ENCODE measurements at places on chromosomes 16 and 17. TPM values are rescaled to one million over a fixed set of nuclear protein-coding genes. Genes with fewer than 3 reads are reported as not detected.

GRCh38 chr17:72219137-72219823 is 98.5 kb downstream of the SOX9 start:
- ATAC-seq: no peak

DNA sequence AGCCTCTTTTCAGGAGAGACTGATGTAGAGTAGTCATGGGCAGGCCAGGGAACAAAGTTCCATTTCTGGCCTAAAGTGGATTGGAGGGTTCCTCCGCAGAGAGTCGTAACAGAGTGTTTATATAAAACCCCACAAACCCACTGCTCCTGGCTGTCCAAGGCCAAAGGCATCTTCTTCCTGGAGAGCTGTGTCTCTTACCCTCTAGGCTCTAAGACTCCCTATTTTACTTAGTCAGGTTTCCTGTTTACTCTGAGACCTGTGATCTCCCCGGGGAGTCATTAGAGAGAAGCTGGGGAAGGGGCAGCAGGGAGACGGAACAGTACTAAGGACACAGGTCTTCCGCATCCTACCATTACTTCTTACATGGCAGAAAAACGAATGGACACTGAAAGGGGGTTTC is 69.5 kb downstream of the HIC1 start:
- no peak for ATAC-seq

DNA sequence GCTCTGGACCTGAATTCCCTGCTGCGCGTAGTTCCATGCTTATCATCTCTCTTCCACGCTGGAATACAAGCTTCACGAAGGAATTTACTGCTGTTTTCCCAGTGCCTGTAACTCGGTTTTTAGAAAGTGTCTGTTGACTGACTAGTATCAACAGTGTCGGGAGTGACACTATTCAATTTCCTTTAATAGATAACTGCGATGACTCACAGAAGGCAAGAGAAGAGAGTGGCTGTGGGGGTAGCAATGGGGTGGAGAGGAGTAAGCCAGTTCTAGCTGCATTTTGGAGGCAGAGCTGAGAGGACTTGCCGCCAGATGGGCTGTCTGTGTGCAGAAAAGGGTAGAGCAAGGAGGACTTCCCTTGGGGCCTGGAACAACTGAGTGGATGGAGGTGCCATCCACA is 25.2 kb downstream of the B4GALNT2 start:
- ATAC-seq: no peak

GRCh38 chr17:45063198-45063597 is 2.1 kb downstream of the NMT1 start:
- no peak for ATAC-seq

DNA sequence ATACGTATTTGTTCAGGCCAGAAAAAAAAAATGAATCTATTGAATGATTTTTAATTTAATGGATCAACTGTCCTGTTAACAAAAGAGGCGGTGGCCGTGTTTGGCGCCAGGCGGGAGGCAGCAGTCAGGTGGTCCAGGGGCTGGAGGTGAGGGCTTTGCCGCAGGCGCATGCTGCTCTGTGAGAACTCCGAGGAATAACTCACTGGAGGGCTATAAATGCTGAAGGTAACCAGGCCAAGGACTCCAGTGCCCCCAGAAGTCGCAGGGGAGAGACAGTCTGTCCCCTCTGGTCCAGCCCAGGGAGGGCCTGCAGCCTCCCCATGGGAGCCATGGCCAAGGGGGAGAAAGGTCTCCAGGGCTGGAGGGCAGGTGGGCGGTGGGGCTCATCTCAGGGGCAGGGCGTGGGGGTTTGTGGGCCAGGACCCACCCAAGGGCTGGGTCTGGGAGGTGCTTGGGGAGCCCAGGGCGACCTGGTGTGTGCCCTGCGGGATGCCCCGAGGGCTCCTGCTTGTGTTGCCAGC is 7.1 kb upstream of the BAHCC1 start:
- ATAC-seq: no peak

- ATAC-seq: peak; percentile 16
These were observed 96.5 kb downstream of the ABCC1 start for GRCh38 chr16:16045879-16046278.

DNA sequence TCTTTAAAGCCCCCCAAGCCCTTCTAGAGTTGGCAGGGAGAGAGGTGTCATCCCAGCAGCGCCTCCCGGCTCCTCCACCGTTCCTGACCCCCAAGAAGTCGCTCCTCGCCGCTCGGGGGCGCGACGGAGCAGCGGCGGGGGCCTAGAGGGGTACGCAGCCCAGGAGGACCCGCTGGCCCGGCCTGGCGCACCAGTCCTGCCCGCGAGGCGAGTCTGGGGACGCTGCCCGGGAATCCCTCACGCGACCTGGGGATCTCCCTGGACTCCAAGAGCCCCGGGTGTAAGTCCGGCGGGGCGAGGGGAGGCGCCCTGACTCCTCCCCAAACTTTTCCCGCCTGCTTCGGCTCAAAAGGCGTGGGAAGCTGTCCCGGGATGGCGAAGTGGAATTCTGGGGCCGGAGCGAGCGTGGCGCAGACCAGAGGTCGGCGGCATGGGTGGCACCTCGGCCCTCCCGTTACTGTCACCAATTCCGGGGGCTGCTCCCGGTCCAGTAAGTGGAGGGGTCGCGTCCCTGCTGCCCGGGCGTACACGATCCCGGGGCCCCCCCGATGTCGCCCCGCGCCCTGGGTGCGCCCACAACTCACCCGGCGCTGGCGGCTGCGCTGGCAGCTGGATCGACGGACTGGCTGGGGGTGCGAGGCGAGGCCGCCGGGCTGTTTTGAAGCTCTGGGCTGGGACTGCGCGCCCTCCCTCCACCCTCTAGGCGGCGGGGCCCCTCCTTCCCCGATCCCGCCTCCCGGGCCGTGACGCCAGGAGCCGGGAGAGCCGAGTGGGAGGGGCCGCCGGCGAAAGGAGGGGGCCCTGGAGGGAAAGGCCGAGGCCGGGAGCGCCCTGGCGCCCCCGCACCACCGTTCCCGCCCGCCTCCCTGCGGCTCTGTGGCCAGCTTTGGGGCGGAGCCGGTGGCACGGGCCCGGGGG is at the start of gene EMP2:
TSS of gene EMP2 (minus strand) at position 634 of the 918 bp plus-strand sequence. CDS start 32,981 bp downstream, outside the sequence.
- peak; percentile 85 for ATAC-seq

GRCh38 chr16:78996790-78997189 is 603.7 kb downstream of the MAF start:
- no peak for ATAC-seq

DNA sequence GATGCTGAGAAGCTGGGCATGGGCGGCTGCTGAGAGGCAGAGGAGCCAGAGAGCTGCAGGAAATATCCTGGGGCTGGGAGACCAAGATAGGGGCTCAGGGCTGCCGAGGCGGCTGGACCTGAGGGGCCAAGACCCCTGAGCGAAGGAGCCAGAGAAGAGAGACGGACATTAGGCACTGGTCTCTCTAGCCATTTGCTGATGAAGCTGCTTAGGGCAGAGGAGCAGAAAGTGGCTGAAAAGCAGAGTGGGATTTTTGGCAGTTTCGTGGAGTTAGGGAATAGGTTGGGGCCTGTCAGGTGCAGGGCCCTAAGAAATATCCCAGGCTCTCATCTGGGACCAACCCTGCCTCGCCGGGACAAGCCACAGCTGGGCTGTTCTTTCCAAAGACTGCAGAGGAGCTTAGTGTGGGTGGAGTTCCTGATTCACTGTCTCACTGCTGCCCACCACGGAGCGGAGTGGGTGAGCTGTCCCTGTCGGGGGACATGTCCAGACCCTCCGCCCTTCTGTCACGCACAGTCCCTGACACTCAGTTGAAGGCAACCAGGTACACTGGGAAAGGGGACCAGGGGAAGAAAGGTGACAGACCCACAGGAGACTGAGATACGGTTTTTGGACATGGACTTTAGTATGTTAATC is 11.3 kb upstream of the DNASE1 start:
- ATAC-seq: peak; percentile 11

DNA sequence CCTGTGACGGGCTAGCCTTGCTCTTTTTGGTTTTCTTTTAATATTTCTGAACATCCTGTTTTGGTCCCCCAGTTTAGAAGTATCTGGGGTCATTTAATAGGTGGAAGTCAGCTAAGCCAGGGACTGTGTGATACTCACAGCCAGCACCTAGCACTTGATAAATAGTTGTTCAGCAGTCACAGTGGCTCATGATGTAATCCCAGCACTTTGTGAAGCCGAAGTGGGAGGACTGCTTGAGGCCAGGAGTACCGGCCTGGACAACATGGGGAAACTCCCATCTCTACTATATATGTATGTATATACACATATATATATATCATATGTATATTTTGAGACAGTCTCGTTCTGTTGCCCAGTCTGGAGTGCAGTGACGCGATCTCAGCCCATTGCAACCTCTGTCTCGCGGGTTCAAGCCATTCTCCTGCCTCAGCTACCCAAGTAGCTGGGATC is 1.8 kb upstream of the ZNRF1 start:
- peak; percentile 28 for ATAC-seq

DNA sequence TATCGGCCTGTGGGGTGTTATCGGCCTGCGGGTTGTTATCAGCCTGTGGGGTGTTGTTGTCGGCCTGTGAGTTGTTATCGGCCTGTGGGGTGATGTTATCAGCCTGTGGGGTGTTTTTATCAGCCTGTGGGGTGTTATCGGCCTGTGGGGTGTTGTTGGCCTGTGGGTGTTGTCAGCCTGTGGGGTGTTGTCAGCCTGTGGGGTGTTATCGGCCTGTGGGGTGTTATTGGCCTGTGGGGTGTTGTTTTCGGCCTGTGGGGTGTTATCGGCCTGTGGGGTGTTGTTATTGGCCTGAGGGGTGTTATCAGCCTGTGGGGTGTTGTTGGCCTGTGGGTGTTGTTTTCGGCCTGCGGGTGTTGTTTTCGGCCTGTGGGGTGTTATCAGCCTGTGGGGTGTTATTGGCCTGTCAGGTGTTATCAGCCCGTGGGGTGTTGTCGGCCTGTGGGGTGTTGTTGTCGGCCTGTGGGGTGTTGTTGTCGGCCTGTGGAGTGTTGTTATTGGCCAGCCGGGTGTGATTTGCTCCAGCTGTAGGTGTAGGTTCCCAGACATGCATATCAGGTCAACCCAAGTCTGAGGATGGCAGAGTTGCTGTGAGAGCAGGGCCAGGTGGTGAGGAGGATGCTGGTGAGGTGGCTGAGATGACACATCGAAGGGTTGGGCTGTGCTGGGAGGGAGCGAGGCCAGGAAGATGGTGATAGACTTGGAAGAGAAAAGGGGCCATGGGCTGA is 7.1 kb downstream of the TRARG1 start:
- ATAC-seq: no peak

- ATAC-seq: no peak
These were observed 1.4 kb upstream of the CD2BP2 start for GRCh38 chr16:30356401-30357084.

DNA sequence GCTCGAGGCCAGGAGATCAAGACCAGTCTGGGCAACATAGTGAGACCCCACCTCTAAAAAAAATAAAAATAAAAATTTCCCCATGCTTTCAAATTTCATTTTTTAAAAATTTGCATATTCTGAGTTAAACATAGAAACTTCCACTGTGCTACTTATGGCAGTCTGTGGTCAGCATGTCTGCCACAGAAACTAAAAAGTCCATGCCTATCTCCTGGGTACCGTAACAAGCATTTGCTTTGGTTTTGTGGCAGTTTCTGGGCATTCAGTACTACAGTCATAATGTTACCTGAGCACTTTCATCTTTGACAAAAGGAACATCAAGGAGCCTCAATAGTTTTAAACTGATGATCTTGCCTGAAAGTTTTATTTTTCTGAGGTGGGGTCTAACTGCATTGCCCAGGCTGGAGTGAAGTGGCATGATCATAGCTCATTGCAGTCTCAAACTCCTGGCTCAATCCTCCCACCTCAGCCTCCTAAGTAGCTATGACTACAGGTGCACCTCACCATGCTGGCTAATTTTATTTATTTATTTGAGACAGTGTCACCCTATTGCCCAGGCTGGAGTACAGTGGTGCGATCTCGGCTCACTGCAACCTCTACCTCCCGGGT is 13.2 kb upstream of the ITGA2B start:
- no peak for ATAC-seq

DNA sequence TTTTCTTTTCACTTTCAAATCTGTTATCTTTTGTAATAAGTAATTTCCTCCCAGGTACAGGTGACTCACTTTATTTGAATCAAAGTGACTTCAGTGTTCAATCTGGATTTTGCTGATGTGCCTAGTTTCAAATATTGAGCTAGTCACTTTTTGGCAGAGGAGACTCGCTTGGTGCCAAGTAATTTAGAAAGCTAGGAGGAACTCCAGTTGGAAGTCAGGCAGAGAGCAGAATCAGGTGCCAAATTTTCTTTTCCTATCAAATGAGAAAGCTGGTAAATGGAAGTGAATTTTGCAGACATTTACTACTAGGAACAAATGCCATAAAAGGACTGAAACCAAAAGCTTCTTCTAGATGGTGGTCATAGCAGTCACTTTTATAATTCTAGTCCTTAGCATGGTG is 656.0 kb upstream of the KIF2B start:
- ATAC-seq: no peak

- peak; percentile 92 for ATAC-seq
These were observed 2.0 kb upstream of the CD300H start for GRCh38 chr17:74569020-74570003.

DNA sequence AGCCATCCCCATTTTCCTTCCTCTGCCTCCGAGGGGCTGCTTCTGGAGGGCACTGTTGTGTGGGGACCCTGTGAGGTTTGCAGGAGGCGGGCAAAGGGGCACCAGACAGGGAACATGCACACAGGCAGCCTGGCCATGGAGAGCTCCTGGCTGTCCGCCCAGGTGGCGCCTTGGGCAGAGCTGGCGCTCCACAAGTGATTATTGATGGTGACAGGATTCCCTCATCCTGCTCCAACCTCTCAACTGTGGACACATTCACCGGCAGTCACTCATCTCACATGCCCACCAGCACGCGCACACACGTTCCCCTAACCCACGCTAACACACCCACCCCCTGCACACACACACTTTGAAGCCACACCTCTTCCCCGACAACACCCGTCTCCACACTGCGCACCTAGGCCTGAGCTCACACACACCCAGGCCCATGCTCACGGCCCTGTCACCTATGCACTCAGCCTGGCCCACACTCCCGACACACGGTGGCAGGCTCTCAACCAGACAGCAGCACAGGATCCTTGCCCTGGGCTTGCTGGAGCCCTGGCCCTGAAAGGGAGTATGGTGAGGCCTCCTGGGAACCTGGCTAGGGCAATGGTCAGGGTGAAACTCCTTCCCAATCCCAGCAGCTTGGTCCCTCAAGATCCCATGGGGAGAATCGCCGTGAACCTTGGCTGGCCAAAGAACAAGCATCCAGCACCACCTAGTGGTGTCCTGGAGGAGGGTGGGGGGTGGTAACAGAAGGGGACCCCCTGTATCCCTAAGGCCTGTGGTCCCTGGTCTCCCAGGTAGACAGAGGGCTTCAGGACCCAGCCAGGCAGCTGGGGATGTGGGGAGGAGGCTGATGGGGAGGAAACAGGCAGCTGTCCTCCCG is 3.6 kb downstream of the PNMT start:
- peak; percentile 62 for ATAC-seq

FBXL16 gene
- total RNA-seq: 15.1 TPM

TBX6 gene
- total RNA-seq: 3.6 TPM

DRG2 gene
- total RNA-seq: 29.4 TPM

CENPV gene
- 1.2 TPM for total RNA-seq

MYH3 gene
- 0.52 TPM for total RNA-seq

PTRH2 gene
- 17.6 TPM for total RNA-seq

USP6 gene
- total RNA-seq: not detected

ATF7IP2 gene
- total RNA-seq: 7.1 TPM

Measured in esophagus mucosa (tissue), 1 donor.